Esophagus muscularis mucosa (tissue), 4 donors: ENCODE measurements at places on chromosomes 4 and X. TPM values are rescaled to one million over a fixed set of nuclear protein-coding genes. Genes with fewer than 3 reads are reported as not detected.
A peak's percentile ranks its signal among the peaks of the same experiment; 100 is the strongest.

- peak; percentile 37 for DNase-seq
These were observed 130.1 kb downstream of the EGF start for GRCh38 chr4:110042545-110043517.

DNA sequence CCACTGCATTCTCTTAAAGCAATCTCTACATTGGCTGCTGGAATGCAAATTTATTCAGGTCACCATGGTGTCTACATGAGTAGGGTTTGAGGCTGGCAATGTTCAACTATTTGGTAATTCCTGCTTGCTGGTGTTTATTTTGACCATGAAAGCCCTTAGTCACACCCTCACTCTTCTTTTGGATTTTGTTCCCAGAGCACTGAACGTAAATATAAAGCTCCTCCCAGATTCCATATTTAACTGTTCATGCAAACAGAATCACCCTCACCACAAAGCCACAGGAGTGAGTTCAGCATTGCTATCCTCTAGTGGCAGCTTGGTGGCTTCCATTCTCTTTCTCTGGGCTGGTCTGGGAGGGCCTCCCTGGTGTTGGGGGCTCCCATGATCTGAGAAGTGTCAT, 82.8 kb downstream of the LNX1 start:
- no peak for DNase-seq

DNA sequence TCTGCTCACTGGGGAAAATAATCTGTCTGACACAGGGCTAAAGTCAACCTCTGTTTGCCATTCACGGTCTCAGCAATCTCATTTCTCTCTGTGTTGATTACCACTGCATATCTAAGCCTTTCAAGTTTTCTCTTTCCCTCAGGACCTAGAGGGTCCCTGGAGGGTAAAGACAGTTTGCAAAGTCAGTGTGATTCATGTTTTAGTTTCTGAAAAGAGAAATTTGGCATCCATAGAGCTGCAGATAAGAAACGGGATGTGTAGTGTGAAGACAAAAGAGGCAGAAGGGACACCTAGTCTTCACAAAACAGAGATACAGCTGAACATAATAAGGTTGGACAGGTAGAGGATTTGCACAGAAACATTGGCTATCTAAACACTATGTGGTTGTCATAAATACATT, 34.5 kb upstream of the KDR start:
- no peak for DNase-seq

- peak; percentile 39 for DNase-seq
These were observed 68.7 kb downstream of the NBDY start for GRCh38 chrX:56797574-56798338.

- DNase-seq = no peak
These were observed 4.8 kb downstream of the ACOX3 start for GRCh38 chr4:8435656-8436121.

- no peak for DNase-seq
These were observed 497 bp downstream of the HPGD start for GRCh38 chr4:174521800-174522182.

GRCh38 chrX:140229191-140229590, 263.9 kb upstream of the CXorf66 start:
- no peak for DNase-seq

GRCh38 chr4:10413177-10413576, 44.0 kb downstream of the ZNF518B start:
- DNase-seq = no peak

DNA sequence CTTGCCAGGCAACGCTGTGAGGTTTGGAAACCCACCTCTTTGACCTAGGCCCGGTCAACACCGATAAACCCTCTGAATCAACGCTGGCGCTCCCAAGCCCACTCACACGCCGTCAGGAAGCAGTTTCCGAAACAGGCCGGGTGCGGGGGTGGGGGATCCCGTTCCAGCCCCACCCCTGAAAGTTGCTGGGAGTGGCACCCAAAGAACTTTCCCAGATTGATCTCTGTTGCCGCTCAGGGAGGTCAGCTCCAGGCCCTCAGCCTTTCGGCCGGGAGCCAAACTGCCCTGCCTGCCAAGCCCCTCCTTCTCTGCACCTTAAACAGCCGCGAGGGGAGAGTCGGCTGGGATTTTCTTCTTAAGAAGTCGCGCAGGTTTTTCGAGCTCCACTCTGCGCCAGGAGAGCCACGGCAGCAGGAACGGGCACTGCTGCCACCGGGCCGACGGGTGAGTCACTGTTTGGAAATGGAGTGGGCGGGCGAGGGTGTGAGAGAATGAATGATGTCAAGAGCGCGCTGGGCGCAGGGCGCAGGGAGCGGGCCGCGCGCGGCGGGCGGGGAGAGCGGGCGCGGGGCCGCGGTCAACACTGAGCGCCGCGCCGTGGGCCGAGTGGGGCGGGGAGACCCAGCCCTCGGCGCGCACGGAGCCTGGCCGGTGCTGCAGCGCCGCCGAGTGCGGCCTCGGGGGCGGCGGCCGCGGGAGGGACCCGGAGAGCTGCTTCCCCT, at the start of gene SGMS2:
Gene SGMS2 (plus strand): TSS at position 583 of the 722 bp plus-strand sequence. CDS start 70,622 bp downstream, outside the sequence.
- peak; percentile 97 for DNase-seq

GRCh38 chr4:173039617-173040577, 128.7 kb upstream of the GALNT7 start:
- no peak for DNase-seq

- no peak for DNase-seq
These were observed 11.4 kb upstream of the S100G start for GRCh38 chrX:16638533-16638932.

- DNase-seq = no peak
These were observed 141.4 kb downstream of the PTTG2 start for GRCh38 chr4:38101563-38101962.

- no peak for DNase-seq
These were observed 120.3 kb upstream of the ATXN3L start for GRCh38 chrX:13440176-13440575.

GRCh38 chrX:153827903-153828302, 2.4 kb downstream of the PDZD4 start:
- DNase-seq = no peak

DNA sequence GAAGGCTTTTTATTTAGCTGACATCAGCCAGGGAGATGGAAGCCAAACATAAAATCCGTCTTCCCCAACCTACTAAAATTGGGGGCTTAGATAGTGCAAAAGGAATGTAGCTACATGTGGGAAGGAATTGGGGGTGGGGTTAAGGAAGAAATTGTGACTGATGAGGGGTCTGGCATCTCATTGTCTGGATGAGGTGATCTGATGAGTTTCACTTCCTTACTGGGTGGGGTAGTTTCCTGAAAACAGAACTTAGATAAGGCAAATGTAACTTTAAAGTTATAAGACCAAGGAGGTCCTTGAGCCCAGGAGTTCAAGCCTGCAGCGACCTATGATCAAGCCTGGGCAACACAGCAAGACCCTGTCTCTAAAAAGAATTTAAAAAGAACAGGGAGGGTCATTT, 105.5 kb upstream of the NEIL3 start:
- DNase-seq = no peak

DNA sequence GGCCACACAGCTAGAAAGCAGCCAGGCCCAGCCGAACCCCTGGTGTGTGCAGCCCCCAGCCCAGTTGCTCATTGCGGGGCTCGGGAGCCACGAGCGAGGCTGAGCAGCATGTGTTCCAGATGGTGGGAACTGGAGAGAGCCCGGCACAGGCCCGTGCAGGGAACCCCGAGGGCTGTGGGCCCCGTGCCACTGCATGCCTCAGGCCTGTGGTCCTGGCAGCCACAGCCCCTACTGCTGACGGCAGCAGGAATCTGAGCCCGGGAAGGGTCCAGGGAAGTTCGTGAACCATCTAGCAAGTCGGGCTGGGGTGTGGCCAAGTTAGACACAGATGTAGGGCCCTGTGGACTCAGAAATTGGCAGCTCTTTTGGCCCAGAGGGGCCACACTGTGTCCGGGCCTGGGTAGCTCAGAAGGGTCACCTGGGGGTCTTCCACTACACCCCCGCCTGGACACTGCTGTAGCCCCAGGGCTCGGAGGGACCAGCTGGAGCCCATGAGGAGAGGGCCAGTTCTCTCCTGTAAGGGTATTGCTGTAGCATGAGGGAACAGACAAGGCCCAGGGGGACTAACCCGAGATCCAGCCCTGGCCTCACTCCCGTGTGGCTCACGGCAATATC, 12.1 kb downstream of the HTRA3 start:
- DNase-seq = no peak

GRCh38 chr4:82031376-82031927, 342.3 kb downstream of the HNRNPD start:
- no peak for DNase-seq

GRCh38 chr4:33031328-33031727, 2311.2 kb downstream of the PCDH7 start:
- DNase-seq = no peak

GRCh38 chr4:120718979-120719566, 203.5 kb downstream of the PRDM5 start:
- no peak for DNase-seq

GRCh38 chrX:152038804-152039203, 64.3 kb upstream of the GABRE start:
- no peak for DNase-seq

GRCh38 chr4:48046059-48046458, 29.5 kb downstream of the NIPAL1 start:
- DNase-seq = no peak

GRCh38 chr4:185716577-185717376, 95.2 kb downstream of the SORBS2 start:
- no peak for DNase-seq

DNA sequence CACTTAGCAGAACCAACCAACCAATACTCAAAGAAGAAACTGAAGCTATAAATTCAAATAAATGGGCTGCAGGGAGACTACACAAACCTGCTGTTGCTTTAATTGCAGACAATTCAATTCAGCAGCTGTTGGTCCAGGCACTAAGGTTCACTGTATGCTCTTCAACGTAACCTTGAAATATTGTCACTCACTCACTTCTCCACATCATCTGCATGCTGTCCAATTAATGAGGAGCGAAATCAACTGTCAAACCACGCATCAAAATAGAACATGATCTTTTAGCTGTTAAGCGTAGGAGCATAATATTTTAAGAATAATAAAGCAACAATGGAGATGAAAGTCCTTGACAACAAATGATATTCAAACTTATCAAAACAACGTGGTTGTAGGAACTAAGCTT, 17.0 kb downstream of the ENOX2 start:
- DNase-seq = no peak

DNA sequence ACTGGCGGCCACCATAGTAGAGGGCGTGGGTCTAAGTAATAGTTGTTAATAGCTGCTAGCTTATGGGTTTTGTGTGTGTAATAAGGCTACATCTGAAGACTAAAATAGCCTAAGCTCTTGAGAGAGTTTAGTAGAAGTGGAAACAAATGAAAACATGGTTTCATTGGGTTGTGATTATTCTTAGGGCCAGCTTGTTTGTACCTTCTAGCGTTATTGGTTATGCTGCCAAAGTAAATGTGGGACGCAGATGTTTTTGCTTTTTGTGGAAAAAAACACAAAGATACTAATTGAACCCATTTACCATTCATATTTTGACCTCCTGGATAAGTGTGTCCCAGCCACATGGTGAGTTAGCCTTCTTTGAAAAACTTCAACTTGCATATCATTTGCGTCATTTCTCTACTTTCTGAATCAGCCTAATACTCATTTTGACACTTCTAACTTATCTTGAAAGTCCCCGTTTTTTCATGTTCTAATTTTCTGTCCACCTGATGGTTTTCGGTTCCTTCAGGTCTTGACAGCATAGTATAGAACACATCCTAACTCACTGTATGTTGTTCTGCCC, 305.3 kb downstream of the FRMPD4 start:
- no peak for DNase-seq

DNA sequence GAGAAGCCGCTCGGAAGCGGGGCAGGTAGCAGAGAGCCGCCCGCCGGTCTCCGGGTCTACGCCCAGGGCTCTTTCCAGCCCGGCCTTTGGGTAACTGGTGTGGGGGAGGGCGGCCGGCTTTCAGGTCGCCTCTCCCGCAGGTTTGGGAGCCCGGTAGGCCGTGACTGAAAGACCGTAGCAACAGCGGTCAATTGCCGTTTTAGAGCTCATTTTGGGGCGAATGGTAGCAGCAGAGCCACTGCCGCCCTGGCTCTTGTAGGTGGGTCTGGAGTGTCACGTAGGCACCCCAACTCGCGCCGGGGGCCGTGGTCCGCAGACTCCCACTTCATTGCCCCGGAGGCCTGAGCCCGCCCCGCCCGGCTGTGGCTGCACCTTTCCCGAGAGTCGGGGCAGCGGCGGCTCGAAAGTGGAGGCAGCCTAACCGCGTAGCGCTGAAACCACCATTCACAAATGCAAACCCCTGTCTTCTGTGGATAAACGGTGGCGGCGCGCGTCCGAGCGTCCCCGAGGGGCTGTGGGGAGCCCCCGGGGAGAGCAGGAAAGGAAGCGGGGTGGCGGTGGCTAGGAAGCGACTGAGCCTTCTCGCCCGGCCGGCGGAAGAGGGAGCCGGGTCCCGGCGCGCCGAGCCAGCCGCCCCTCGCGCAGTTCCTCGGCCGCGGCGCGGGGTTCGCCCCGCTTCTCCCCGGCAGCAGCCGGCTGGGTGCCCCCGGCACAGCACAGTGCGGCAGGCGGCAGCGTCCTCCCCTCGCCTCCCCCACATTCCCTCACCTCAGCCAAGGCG, 2185.1 kb upstream of the TENM3 start:
- no peak for DNase-seq

Gene RNF113A
- total RNA-seq = 12.9 TPM

Gene CSAG1
- not detected for total RNA-seq

Gene PAGE2B
- total RNA-seq = not detected

Gene TLR1
- total RNA-seq = 7.1 TPM

Gene COL25A1
- 1.7 TPM for total RNA-seq

Gene BCLAF3
- 7.8 TPM for total RNA-seq

Gene HSFX4
- total RNA-seq = not detected

Gene SHISA3
- total RNA-seq = 21.0 TPM

Gene FMR1NB
- not detected for total RNA-seq

Gene PRPS1
- total RNA-seq = 23.4 TPM

Gene DCAF12L2
- not detected for total RNA-seq

Gene BMP3
- 16.1 TPM for total RNA-seq

Gene FAM156A
- total RNA-seq = 8.3 TPM

Gene USP17L26
- total RNA-seq = not detected

Gene RAB33A
- total RNA-seq = 0.91 TPM

Gene RAI2
- total RNA-seq = 24.4 TPM

Gene RPA4
- 0.99 TPM for total RNA-seq

Gene REST
- 30.3 TPM for total RNA-seq
